Activated T-helper 1 cell treated with anti-CD3 and anti-CD28 coated beads, Interleukin-12 subunit alpha, Interleukin-12 subunit beta, Interleukin-2, Interleukin-4 antibody, amounts not matched to agents 30 ng/mL and 10 ng/mL and 1 ng/mL, durations not matched to agents 14 hours and 24 hours and 36 hours (primary cell): ENCODE measurements at places on chromosomes 11 and 22. TPM values are rescaled to one million over a fixed set of nuclear protein-coding genes. Genes with fewer than 3 reads are reported as not detected.

Gene MIOX
- total RNA-seq = 0.29 TPM in 1 of 2 replicates, not detected in the other

Gene CDPF1
- 9.5 and 14.2 TPM in 2 replicates for total RNA-seq

Gene LARGE1
- 0.05 and 0.10 TPM in 2 replicates for total RNA-seq

Gene ST14
- total RNA-seq = not detected in 2 replicates

Gene OR52N4
- total RNA-seq = 0.16 TPM in 1 of 2 replicates, not detected in the other

Gene MMP27
- not detected in 2 replicates for total RNA-seq

Gene BRSK2
- 0.36 and 0.47 TPM in 2 replicates for total RNA-seq

Gene ZBTB16
- total RNA-seq = 3.4 and 3.9 TPM in 2 replicates

Gene RIMBP3C
- 0.32 and 0.34 TPM in 2 replicates for total RNA-seq

Gene TEX54
- total RNA-seq = 1.2 and 1.3 TPM in 2 replicates

Gene OR2D2
- total RNA-seq = 0.34 and 0.56 TPM in 2 replicates

Gene PTPN5
- total RNA-seq = not detected in 2 replicates

Gene ACR
- not detected in 2 replicates for total RNA-seq

Gene MPZL2
- total RNA-seq = 13.2 and 15.9 TPM in 2 replicates

Gene OR6A2
- total RNA-seq = 0.31 and 0.47 TPM in 2 replicates

Gene OR52I1
- not detected in 2 replicates for total RNA-seq

Gene FJX1
- 0.34 and 0.73 TPM in 2 replicates for total RNA-seq

Gene MRTFA
- total RNA-seq = 47.4 and 47.8 TPM in 2 replicates
